Caki2 (cell line): ENCODE measurements at places on chromosomes 7 and 10. TPM values are rescaled to one million over a fixed set of nuclear protein-coding genes. Genes with fewer than 3 reads are reported as not detected.

Gene MRC1
- not detected in 2 replicates for total RNA-seq

Gene CLDN3
- 43.4 and 69.4 TPM in 2 replicates for total RNA-seq

Gene POU6F2
- total RNA-seq = not detected in 2 replicates

Gene PARG
- 19.5 and 27.3 TPM in 2 replicates for total RNA-seq

Gene FRAT2
- 3.2 and 9.1 TPM in 2 replicates for total RNA-seq

Gene CCDC172
- total RNA-seq = not detected in 2 replicates

Gene HMX2
- not detected in 2 replicates for total RNA-seq

Gene TCAF1
- 24.0 and 28.7 TPM in 2 replicates for total RNA-seq

Gene CNOT4
- 2.0 and 2.9 TPM in 2 replicates for total RNA-seq

Gene CALHM3
- 0.47 TPM in 1 of 2 replicates, not detected in the other for total RNA-seq

Gene IQUB
- 0.10 TPM in 1 of 2 replicates, not detected in the other for total RNA-seq

Gene C10orf105
- not detected in 2 replicates for total RNA-seq

Gene PRSS1
- not detected in 2 replicates for total RNA-seq

Gene VGF
- 0.14 and 0.74 TPM in 2 replicates for total RNA-seq

Gene CDK14
- 4.6 and 10.4 TPM in 2 replicates for total RNA-seq

Gene NRG3
- 0.87 and 0.95 TPM in 2 replicates for total RNA-seq

Gene KIAA1217
- 0.95 and 1.3 TPM in 2 replicates for total RNA-seq

Gene FAM200A
- 1.8 and 4.1 TPM in 2 replicates for total RNA-seq

Gene AGFG2
- 20.0 and 42.3 TPM in 2 replicates for total RNA-seq

Gene MPP7
- total RNA-seq = 1.8 TPM in 1 of 2 replicates, not detected in the other

Gene NME8
- total RNA-seq = not detected in 2 replicates

Gene NPFFR1
- not detected in 2 replicates for total RNA-seq

Gene CADPS2
- total RNA-seq = 6.5 and 8.6 TPM in 2 replicates

Gene SDK1
- total RNA-seq = 8.7 and 9.1 TPM in 2 replicates

Gene TMEM229A
- not detected in 2 replicates for total RNA-seq
